Activated CD8-positive, alpha-beta T cell treated with anti-CD3 and anti-CD28 coated beads, Interleukin-2, amount 10 ng/mL, durations not matched to agents 7 days and 5 days (primary cell): ENCODE measurements at places on chromosomes 3 and 15. TPM values are rescaled to one million over a fixed set of nuclear protein-coding genes. Genes with fewer than 3 reads are reported as not detected.

GRCh38 chr15:27650244-27650643, 448.9 kb downstream of the OCA2 start:
- no peak for DNase-seq
- H3K4me3 ChIP-seq, result no peak overlapping the region
- no peaks in the 10 kb centered on the region for H3K27me3 ChIP-seq

DNA sequence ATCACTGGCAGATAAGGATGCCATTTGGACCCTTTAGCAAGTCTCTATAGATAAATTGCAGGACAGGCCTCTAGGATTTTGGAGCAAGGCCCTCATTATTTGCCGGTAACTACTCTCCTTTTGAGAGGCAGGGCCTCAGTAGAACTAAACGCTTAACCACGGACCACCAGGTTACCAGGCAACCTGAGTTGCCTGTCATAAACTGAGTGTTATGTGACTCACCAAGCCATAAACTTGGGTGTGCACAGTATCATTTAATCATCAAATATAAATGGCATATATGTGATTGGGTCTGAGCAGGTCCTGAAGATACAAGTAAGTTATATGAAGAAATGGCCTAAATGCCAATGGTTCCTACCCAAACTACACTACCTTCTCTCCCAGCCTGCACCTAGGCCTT, 93.2 kb downstream of the BCHE start:
- no peak overlapping the region for H3K27ac ChIP-seq
- no peaks in the 10 kb centered on the region for H3K27me3 ChIP-seq
- no peaks in the 10 kb centered on the region for H3K36me3 ChIP-seq
- H3K4me3 ChIP-seq, result no peak overlapping the region
- no peak for DNase-seq

SATB1 gene
- 273 TPM for total RNA-seq

DNA sequence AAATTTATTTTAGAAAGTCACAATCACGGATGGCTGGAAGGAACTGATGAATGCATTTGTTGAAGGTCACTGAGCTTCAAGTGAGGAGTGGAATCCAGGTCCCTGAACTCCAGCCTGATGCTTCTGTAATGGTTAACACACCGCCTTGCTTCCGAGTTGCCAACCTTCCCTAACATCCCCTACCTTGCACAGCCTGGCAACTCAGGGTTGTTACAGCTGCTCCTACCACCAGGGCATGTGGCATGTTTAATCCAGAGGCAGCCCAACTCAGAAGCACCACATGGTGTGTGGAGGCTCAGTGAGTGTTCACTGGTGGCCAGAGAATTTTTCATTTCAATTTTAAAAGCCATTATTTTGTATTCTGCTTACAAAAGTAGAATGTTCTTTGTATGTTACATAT, 4.9 kb downstream of the TM2D3 start:
- no peaks in the 10 kb centered on the region for H3K27me3 ChIP-seq
- H3K27ac ChIP-seq, result no peak overlapping the region
- no peak for DNase-seq
- H3K4me3 ChIP-seq, result no peak overlapping the region

DNA sequence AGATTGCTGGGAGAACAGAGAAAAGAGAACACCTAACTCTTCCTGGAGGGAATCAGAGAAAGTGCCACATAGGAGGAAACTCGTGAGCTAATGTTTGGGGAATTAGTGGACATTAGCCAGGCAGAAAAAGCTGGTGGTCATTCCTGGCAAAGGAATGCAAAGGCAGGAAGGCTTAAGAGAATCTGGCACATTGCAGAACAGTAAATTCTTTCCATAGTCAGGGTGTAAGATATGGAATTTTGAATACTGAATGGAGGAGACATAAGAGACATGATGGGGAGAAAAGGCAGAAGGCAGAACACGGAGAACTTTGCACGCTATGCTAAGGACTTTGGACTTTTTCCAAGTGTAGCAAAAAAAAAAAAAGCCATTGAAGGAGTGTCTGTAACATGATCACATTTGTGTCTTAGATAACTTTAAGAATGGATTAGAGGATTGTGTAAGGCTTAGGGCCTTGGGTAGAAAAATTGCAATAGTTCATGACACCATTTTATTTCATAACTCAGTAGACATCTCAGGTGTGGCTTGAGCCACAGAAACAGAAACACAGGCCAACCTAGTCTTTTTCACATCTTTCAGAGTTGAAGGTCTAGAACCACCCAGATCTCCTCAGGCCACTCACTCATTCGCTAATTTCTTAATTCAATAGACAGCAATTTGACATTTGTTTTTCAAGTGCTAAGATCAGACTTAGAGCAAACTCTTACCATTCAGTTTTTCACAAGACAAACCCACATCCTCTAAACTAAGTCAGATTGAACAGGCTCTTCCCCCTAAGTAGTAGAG, 31.2 kb upstream of the CCDC80 start:
- H3K27me3 ChIP-seq, result peaks cover 4% of the 10 kb centered on the region
- H3K4me1 ChIP-seq, result peaks cover 76% of the 10 kb centered on the region
- peak overlapping the region; percentile 91 for H3K27ac ChIP-seq
- H3K36me3 ChIP-seq, result peaks cover 9% of the 10 kb centered on the region
- peak overlapping the region; percentile 51 for H3K4me3 ChIP-seq
- DNase-seq, result peak; percentile 36

- H3K27ac ChIP-seq, result no peak within 1 kb of the TSS
- DNase-seq, result peak; percentile 21
- H3K4me1 ChIP-seq, result peaks cover 9% of the 10 kb centered on the region
- no peak within 1 kb of the TSS for H3K4me3 ChIP-seq
- H3K36me3 ChIP-seq, result no peaks in the 10 kb centered on the region
Observed at GRCh38 chr3:115623044-115623868, at the start of gene GAP43. Gene GAP43 (plus strand): TSS chr3:115623510. CDS start chr3:115623690, 180 bp downstream.

DNA sequence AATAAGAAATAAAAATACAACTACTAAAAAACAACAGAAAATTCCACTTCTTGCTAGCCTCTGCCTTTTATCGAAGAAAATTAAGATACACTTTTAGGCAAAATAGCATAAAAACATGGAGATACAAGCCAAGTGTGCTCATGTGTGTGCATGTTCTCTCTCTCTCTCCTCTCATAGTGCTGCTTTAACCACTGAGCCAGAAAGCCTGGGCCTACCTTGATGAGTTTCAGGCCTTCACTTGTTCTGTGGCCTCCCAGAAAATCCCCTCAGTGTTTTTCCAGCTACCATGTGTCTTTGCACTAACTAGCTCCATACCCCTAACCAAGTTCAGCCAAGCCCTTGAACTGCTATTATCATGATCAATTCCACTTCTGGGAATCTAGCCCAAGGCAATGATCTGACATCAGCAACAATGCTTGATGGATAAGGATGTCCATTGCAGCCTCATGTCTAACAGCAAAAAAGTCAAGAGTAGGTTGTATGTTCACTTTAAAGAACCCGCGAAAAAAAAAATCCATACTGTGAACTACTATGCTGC, 18.1 kb downstream of the CYP11A1 start:
- H3K36me3 ChIP-seq, result peaks cover under 1% of the 10 kb centered on the region
- peaks cover 4% of the 10 kb centered on the region for H3K4me1 ChIP-seq
- no peak for DNase-seq
- H3K27ac ChIP-seq, result no peak overlapping the region
- no peak overlapping the region for H3K4me3 ChIP-seq

- peak overlapping the region; percentile 90 for H3K4me3 ChIP-seq
- H3K36me3 ChIP-seq, result peaks cover 41% of the 10 kb centered on the region
- H3K27ac ChIP-seq, result peak overlapping the region; percentile 67
- no peaks in the 10 kb centered on the region for H3K27me3 ChIP-seq
- DNase-seq, result no peak
- peaks cover 29% of the 10 kb centered on the region for H3K4me1 ChIP-seq
Observed at GRCh38 chr3:58308728-58309127, 2.4 kb downstream of the HTD2 start.

DNA sequence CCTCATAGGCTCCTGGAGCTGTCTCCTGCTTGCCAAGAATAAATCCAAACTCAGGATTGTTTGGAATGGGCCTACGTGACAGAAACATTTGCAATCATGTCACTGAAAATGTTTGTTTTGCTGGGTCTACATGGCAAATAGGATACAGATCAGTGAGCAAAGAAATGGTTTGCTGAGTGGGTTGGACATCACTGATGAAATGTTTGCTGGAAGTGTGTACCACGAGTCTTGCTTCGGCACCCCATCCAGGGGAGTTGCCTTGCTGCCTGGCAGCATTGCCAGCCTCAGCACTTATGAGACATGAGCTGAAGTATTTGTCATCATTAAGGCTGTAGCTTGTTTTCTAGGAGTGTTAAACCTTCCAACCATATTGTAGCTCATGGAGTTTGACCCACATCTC, 213.3 kb upstream of the CFAP20DC start:
- H3K27ac ChIP-seq, result no peak overlapping the region
- no peak for DNase-seq
- no peaks in the 10 kb centered on the region for H3K36me3 ChIP-seq
- H3K4me3 ChIP-seq, result no peak overlapping the region
- no peaks in the 10 kb centered on the region for H3K27me3 ChIP-seq
- no peaks in the 10 kb centered on the region for H3K4me1 ChIP-seq

- H3K27ac ChIP-seq, result no peak overlapping the region
- no peaks in the 10 kb centered on the region for H3K27me3 ChIP-seq
- H3K36me3 ChIP-seq, result peaks cover 7% of the 10 kb centered on the region
- H3K4me1 ChIP-seq, result peaks cover 17% of the 10 kb centered on the region
Observed at GRCh38 chr15:85458764-85459163, 78.4 kb downstream of the AKAP13 start.

GOLGA6L7 gene
- not detected for total RNA-seq

DNA sequence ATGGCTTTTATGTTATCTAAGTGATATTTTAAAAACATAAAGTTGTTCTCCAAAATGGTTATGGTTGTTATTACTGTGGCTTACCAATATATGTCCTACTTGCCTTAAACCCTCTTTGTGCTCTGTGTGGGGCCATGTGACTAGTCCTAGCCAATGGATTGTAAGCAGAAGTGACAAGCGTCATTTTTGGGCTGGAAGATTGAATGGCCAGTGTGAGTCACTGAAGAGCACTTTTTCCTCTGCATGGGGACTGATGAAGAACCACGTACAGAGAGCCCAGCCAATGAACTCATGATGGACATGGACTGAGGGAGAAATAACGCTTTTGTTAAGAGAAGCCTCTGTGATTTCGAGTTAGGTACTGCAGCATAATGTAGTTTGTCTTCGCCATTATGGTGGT, 332.7 kb downstream of the EDEM1 start:
- no peaks in the 10 kb centered on the region for H3K36me3 ChIP-seq
- DNase-seq, result no peak
- H3K27me3 ChIP-seq, result no peaks in the 10 kb centered on the region

- H3K4me3 ChIP-seq, result no peak overlapping the region
- H3K4me1 ChIP-seq, result no peaks in the 10 kb centered on the region
- no peaks in the 10 kb centered on the region for H3K27me3 ChIP-seq
Observed at GRCh38 chr3:61667383-61667782, 106.0 kb downstream of the PTPRG start.

- H3K27me3 ChIP-seq, result no peaks in the 10 kb centered on the region
- H3K36me3 ChIP-seq, result no peaks in the 10 kb centered on the region
- no peak overlapping the region for H3K27ac ChIP-seq
Observed at GRCh38 chr3:99114565-99115291, 213.2 kb upstream of the DCBLD2 start.

DNA sequence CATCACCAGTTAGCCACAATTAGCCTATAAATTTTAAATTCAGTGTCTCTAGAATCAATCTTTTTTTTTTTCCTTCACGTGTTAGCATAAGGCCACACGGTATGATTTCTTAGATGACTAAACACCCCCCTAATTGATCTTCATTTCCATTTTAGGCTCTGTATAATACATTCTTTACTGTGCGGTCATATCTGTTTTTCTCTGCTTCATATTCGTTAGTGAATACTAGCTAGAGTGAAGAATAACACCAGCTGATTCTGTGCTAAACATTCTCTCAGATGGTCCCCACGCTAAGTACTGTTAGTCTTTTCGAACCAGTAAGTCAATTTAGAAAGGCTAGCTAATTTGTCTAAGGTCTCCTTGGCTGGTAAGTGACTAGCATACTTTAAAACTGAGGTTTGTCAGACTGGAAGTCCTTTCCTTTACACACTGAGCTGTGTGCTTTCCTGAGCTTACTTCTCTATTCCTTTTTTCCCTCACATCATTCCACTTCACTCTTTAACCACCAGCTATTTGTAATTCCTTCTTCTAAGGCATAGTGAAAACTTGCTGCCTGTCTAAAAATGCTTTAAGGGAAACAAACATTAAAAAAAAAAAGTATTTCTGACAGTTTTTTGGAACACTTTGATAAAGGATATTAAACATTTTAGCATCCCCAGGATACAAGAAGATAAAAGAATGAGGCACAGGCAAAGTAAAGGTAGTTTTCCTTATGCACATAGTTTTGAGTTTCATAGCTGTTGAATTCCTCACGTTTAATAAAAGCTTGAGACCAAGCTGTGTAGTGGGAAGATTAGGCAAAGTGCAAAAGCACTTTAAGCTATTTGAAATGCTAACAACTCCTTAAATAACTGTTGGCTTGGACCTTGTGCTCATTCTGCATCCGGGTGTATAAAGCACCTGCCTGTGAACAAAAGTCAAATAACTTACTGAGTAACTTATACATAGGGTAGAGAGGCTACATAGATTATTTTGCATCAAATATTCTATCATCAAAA, 17.1 kb downstream of the ZFAND6 start:
- H3K27me3 ChIP-seq, result no peaks in the 10 kb centered on the region
- no peak overlapping the region for H3K4me3 ChIP-seq
- no peak overlapping the region for H3K27ac ChIP-seq
- peaks cover 26% of the 10 kb centered on the region for H3K36me3 ChIP-seq
- DNase-seq, result no peak
- peaks cover 31% of the 10 kb centered on the region for H3K4me1 ChIP-seq

- no peak for DNase-seq
- H3K4me1 ChIP-seq, result no peaks in the 10 kb centered on the region
- no peaks in the 10 kb centered on the region for H3K36me3 ChIP-seq
- no peak overlapping the region for H3K27ac ChIP-seq
- no peak overlapping the region for H3K4me3 ChIP-seq
- H3K27me3 ChIP-seq, result peaks cover 3% of the 10 kb centered on the region
Observed at GRCh38 chr3:109241459-109242186, 74.7 kb downstream of the DPPA2 start.

DNA sequence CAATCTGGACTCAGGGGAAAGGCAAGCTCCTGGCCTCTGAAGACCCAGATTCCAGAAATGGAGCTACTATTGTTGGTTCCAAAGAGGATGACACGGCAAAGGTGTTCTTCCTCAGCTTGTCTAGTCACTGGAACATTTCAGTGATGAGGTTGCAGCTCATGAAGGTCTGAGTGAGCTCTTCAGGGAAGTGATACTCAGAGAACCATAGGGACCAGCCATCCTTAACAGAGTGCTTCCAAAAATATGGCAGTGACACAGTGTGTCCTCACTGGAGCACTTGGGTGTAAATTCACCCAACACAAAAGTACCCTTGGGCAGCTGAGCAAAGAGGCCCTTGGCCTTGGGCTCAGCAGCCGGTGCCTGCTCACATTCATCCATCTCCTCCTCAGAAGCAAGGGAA, 46.3 kb downstream of the SPTSSB start:
- no peak overlapping the region for H3K27ac ChIP-seq
- peaks cover 46% of the 10 kb centered on the region for H3K27me3 ChIP-seq
- no peaks in the 10 kb centered on the region for H3K36me3 ChIP-seq
- H3K4me1 ChIP-seq, result peaks cover 4% of the 10 kb centered on the region
- H3K4me3 ChIP-seq, result no peak overlapping the region

PLSCR5 gene
- total RNA-seq, result not detected

DNA sequence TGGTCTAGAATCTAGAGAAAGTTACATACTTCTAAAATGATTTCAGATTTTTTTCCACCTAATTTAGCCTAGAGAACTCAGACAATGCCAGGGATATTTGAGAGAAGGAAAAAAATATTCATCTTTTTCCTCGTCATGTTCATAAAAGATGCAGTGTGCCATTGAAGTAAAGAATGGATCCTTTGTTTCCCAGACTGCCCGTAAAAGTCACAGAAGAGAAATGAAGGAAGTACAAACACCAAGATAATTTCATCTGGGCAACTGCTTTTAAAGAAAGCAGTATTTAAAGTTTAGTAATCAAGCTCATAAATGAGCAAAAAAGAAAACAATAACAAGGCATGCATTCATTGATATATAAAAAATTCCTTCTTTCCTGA, 47.2 kb downstream of the TTC23 start:
- no peaks in the 10 kb centered on the region for H3K36me3 ChIP-seq
- no peaks in the 10 kb centered on the region for H3K4me1 ChIP-seq
- no peak for DNase-seq
- no peak overlapping the region for H3K4me3 ChIP-seq
- peaks cover 22% of the 10 kb centered on the region for H3K27me3 ChIP-seq
